ENCODE measurements at places on chromosomes 5 and 9. TPM values are rescaled to one million over a fixed set of nuclear protein-coding genes. Genes with fewer than 3 reads are reported as not detected.

Gene S100Z
- total RNA-seq: not detected

Gene C5orf52
- not detected for total RNA-seq

Gene ORM2
- total RNA-seq: not detected

Gene RNF208
- 0.14 TPM for total RNA-seq

Gene ADAMTSL2
- total RNA-seq: under 0.01 TPM

Gene FOXD4
- total RNA-seq: 0.17 TPM

Gene AJM1
- total RNA-seq: 1.0 TPM

Gene PCDHA1
- total RNA-seq: 0.17 TPM

Gene TMEFF1
- 9.2 TPM for total RNA-seq

Gene C9orf57
- not detected for total RNA-seq

Gene SLC36A2
- total RNA-seq: not detected

Gene FSTL4
- 0.09 TPM for total RNA-seq

Gene KCNN2
- total RNA-seq: 1.4 TPM

Gene QRFP
- not detected for total RNA-seq

Gene WHRN
- total RNA-seq: 0.17 TPM

Gene FBXL7
- 23.1 TPM for total RNA-seq

Gene PPP3R2
- total RNA-seq: not detected

Gene SPTLC1
- total RNA-seq: 127 TPM

Gene SHISAL2B
- not detected for total RNA-seq

Gene KLHL9
- total RNA-seq: 45.3 TPM

Gene C9orf78
- total RNA-seq: 37.4 TPM

Gene SOX30
- 0.09 TPM for total RNA-seq

Gene CRB2
- total RNA-seq: not detected

Gene CAPSL
- not detected for total RNA-seq

Gene TMEM232
- 0.37 TPM for total RNA-seq

Gene GRAMD2B
- total RNA-seq: 7.3 TPM

Gene IL9
- not detected for total RNA-seq

Gene STKLD1
- 1.2 TPM for total RNA-seq

Gene WNK2
- not detected for total RNA-seq

Gene ZNF169
- 4.3 TPM for total RNA-seq

Gene GPR151
- not detected for total RNA-seq

Gene PRSS3
- total RNA-seq: 0.51 TPM

Gene NEUROG1
- not detected for total RNA-seq

Gene GLE1
- 34.2 TPM for total RNA-seq

Gene PLK2
- 601 TPM for total RNA-seq

Gene PGM5
- total RNA-seq: 128 TPM

Gene SLC6A3
- total RNA-seq: not detected

Gene CCDC180
- total RNA-seq: 0.37 TPM

Gene B4GALT7
- total RNA-seq: 35.6 TPM

Gene ADGRD2
- not detected for total RNA-seq

All from dermis blood vessel endothelial cell (primary cell).